ENCODE measurements at places on chromosomes 11 and 22.

GRCh38 chr22:22914726-22915669, 27.4 kb downstream of the IGLL5 start:
- DNase-seq, result no peak

DNA sequence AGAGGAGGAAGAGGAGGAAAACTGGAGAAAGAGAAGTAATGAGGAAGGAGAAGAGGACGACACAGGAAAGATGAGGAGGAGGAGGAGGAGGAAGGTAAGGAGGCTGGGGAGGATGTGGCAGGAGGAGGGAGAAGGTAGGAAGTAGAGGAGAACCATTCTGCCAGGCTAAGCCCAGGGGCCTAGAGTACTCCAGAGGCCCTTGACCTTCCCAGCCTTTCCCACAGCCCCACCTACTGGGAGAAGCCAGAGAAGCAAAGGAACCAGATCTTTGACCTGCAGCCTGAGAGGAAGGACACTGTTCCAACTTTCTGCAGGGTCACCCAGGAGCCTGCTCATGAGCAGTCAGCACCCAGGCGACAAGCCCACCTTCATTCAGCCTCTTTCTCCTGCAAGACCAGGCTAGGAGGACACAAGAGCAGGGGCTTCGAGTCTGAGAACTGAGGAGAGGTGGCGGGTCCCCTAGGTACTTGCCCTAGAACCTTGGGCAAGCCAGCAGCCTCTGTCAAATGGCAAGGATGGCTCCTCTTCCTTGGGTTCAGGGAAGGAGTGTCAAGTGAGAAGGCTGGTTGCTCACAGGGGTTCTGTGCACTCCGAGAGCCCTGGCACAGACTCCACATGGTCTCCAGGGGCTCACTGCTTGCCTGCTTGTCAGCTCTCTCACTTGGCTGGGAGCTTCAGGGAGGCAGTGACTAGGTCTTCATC, 27.9 kb upstream of the OAF start:
- DNase-seq, result no peak

DNA sequence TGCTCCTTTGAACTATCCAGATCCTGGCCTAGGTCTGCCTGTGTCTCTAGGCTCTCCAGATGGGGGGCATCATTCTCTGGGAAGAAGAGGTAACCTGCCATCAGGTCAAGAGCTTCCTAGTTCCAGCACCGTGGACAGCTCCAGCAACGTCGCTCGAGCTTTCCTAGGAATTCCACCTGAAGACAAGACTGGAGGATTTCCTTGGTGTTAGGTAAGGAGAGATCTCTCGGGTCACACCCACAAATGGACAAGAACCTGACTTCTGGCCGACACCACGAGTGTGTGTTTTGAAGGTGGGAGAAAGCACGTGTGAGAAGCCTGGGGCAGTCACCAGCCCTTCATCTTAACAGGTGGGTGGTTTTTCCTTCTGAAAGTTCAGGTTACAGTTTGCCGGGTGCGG, 1.2 kb downstream of the PRG3 start:
- no peak for DNase-seq

- DNase-seq, result no peak
These were observed 85.4 kb downstream of the MTNR1B start for GRCh38 chr11:93054881-93055280.

DNA sequence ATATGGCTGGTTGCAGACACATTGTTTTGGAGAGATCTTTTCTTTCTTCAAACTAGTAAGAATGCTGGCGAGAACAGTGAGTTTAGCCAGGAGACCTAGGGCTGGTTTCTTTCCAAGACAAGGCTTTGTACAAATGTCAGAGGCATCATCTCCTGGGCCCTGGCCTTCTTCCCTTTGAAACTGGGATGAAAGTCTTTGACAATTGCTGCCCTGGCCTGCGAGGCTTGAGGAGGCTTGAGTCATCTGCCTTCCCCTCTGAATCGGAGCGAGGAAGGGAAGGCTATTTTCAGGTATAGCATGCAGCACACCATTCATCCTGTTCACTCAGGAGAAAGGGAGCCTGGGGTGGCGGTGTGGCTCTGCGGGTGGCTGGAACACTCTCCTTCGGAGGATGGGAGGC, 21.5 kb upstream of the PARVG start:
- no peak for DNase-seq

GRCh38 chr22:31134688-31135087, 5.6 kb downstream of the PLA2G3 start:
- DNase-seq, result no peak

GRCh38 chr22:28826921-28827320, 26.6 kb upstream of the XBP1 start:
- no peak for DNase-seq
